Activated CD4-positive, alpha-beta T cell treated with anti-CD3 and anti-CD28 coated beads, Interleukin-2, amount 50 U/mL, for 24 hours (primary cell): ENCODE measurements at places on chromosomes 11 and 22.

DNA sequence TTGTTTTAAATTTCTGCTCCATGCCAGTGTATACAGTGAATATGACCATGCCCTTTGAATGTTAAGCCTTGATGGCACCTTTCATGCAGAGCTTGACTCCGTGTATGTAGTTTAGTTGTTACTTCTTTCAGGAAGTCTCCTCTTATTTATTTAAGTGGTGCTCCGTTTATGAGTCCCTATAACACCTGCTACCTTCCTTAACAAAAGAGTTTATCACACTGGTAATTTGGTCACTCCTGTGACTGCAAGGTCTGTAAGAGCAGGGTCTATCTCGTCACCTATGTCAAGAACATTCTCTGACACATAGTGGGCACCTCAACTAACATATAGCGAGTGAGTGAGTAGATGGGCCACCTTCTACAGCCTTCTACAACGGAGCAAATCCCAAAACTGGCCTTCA is 152.5 kb downstream of the CCDC34 start:
- DNase-seq, result no peak

DNA sequence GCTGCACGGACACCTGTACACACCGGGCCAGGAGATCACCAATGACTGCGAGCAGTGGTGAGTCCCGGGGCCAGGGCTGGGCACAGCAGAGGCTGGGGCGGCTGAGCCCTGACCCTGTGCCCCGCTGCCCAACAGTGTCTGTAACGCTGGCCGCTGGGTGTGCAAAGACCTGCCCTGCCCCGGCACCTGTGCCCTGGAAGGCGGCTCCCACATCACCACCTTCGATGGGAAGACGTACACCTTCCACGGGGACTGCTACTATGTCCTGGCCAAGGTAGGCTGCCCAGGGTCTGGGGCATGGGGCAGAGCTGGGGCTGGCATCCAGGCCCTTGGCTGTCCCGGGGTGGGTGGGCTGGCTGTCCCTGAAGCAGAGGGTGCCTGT is 7.7 kb downstream of the MUC2 start:
- no peak for DNase-seq

DNA sequence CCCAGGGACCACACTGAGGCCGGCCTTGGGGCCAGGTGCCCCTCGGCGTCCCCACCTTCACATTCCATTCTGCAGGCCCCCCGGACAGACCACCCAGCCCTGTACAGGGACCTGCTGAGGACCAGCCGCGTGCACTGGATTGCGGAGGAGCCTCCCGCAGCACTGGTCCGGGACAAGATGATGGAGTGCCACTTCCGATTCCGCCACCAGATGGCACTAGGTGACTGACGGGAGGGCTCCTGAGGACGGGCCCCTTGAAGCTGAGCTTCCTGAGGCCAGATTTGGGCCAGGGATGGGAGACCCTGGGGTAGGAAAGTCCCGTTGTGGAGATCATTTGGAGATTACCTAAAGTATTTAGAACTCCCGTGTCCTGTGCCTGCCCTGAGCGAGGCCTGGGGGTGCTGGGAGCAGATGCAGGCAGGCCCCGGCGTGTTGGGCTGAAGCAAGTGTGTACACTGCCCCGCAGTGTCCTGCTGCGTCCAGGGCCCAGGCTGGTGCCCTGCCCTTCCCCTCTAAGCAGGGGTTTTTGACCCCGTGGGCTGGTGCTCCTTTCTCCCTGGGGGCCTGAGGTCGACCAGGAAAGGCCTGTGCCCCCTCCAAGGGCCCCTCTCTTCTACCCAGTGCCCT is 20.0 kb downstream of the TRMU start:
- DNase-seq, result peak; percentile 39

GRCh38 chr11:41947392-41947791 is 487.9 kb upstream of the LRRC4C start:
- DNase-seq, result no peak

- DNase-seq, result no peak
Observed at GRCh38 chr11:86722748-86723147, 50.3 kb upstream of the ME3 start.

- DNase-seq, result no peak
Observed at GRCh38 chr22:27684901-27685300, 116.7 kb downstream of the MN1 start.

DNA sequence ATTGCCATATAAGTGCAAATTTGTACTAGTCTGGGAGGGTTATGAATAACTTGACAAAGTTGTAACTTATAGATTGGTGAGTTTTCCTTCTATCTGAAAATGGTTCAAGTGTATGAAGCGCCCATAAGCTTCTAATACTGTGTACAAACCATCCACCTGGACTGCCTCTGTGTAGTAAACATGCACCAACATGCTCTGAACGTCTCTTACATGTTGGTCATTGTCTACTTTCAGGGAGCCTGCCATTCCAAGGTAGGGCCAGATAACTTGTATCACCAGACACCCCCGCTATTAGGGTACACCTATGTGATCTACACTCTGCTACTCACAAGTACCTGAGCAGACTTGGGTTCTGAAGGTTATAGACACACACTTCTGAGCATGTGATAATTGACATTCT is 735.5 kb upstream of the API5 start:
- no peak for DNase-seq
